GM12878 (cell line): ENCODE measurements at places on chromosomes 11 and 22. TPM values are rescaled to one million over a fixed set of nuclear protein-coding genes. Genes with fewer than 3 reads are reported as not detected.

FOLH1 gene
- polyA plus RNA-seq, result not detected in 2 replicates

DNA sequence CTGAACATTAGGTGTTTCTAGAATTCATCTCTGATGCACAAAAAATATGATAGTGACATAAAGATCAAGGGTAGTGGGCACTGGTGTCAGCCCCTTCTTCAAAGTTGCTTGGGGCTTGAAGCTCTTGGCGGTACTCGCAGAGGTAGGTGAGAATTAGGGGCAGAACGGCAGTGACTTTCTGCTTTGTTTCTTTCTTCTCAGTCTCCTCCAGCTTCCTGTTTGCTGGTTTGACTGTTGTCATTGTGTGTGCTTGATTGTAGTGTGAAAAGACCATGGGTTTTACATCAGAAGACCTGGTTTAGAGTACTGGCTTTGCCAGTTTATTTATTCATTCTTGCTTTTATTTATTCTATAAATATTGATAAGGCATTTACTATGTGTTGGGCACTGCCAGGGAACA is 156.7 kb upstream of the PLET1 start:
- DNase-seq, result no peak

DNA sequence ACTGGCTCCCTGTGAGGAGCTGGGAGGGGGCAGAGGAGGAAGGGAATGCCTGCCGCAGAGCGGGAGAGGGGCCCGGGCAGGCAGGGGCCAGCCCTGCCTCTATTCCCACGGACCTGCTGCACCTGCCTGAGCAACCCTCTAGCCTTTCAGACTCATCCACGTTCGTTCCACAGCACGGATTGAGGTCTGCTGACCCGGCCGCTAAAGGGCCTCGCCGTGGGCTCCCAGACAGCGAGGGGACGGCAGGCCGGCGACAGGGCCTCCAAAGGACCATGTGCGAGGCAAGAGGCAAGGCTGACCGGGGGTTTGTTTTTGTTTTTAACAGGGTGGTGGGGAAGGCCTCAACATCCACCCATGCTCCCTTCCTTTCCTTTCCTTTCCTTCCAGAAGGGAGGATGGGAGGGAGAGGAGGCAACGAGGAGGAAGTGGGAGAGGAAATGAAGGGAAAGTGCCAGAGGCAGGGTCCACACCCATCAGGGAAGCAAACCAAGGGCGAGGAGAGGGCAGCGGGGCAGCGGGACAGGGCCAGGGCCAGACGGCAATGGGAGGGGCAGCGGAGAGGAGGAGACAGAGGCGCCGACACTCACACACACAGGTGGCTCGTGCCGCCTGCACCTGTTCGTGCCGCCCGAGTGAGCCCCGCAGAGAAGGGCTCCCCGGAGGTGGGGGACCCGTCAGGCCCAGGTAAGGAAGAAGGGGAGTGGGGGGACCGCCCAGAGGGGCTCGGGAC is 7.5 kb downstream of the LRFN4 start:
- no peak for DNase-seq

DNA sequence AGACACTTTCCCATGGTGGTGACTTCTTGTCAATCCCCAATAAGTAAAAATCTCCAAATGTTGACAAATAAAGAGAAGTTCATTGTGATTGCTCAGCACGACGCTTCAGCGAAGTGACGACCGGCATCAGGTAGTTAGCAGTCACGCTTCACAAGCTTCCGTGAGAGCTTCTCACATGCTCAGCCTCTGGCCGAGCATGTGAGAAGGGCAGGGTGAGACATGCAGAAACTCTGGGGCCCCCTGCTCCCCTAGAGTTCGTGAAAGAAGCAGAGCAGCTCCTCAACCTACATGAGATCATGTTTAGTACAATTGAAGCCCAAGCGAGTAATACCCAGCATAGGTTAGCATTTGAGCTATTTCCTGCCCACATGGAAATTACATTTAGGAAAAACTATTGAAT is 4.4 kb upstream of the C11orf16 start:
- no peak for DNase-seq

GRCh38 chr11:64298966-64299846 is 952 bp upstream of the CATSPERZ start:
- no peak for DNase-seq

DNA sequence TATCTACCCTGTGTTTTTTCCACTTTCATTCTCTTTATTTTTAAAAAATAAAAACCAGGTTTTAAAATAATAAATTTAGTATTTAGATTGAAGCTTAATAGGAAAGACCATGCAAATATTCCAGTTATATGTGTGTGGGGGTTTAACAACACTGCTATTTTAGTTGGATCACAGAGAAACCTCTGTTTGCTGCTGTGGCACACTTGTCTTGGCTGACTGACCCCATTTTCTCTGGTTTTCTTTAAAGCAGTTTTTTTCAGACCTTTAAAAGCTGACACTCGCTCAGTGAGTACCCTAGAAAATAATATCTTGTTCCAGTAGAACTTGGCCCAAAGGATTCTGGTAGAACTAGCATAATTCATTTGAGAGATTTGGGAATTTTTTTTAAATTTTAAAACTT is 31.6 kb downstream of the ACER3 start:
- no peak for DNase-seq
